ENCODE measurements at places on chromosomes 5 and 9.

DNA sequence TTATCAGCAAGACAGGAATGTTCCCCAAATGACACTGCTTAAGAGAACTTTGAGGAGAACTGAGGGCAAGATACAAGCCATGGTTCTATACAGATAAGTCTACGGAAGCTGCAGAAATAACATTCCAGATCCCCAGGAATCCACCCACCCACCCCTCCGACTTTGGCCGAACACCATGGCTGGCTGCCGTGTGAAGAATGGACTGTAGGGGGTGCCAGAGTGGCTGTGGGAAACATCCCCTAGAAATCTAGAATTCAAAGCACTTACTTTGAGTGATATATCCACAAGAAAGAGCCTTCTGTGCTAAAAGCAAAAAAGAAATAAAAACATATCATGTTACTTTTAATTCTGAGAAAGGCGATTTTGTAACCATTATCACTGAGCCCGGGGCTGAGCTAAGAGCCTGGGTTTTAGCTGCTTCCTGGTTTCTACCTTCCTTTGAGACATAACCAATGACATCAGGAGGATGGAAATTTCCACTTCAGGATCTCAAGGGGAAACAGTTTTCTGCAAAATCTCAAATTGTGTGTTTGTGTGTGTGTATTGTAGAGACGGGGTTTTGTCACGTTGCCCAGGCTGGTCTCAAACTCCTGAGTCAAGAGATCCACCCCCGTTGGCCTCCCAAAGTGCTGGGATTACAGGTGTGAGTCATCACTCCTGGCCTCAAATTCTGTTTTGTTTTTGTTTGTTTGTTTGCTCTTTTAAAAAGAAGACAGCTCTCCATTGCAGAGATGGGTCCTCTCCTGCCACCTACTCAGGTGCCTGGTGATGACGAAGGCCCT lies 36.4 kb downstream of the GGTA1 start:
- no peak for DNase-seq

GRCh38 chr5:135737701-135738563 lies 96.5 kb upstream of the SLC25A48 start:
- DNase-seq, result no peak

GRCh38 chr5:6338871-6339270 lies 39.5 kb downstream of the MED10 start:
- no peak for DNase-seq

DNA sequence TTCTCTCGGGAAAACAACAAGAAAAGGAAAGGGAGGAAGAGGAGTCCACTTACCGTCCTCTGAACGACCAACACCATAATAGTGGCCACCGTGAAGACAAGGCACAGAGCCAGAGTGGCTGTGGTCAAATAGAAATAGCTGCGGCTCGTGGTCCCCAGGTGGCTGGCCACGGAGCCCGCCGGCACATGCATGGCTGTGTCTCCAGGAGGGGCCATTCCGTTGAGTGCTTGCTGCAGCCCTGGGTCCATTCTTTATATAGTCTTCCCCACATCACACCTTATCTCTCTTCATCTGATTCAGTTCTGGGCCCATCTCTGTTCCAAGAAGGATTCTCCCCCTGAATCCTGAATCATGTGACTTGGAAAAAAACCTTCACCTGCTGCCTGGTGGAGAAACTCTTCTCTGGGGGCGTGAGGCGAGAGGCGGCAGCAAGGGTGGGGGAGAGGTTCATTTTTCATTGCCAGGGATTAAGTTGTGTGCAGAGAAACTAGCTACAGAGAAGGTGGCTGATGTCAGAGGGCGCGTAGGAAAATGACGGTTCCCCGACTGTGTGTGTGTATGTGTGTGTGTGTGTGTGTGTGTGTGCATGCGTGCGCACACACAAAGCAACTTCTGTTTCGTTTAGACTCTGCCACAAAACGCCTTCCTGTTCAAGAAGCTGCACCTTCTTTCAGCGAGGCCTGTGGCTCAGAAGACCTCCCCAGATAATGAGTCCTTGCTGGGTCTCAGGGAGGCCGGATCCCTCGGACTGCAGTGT lies at the start of gene TNFSF8:
Gene TNFSF8 (minus strand): TSS at position 536 of the 757 bp plus-strand sequence. CDS start 288 bp downstream, at position 248.
- no peak for DNase-seq

- DNase-seq, result no peak
Observed at GRCh38 chr5:169242175-169242848, 58.6 kb downstream of the SLIT3 start.

DNA sequence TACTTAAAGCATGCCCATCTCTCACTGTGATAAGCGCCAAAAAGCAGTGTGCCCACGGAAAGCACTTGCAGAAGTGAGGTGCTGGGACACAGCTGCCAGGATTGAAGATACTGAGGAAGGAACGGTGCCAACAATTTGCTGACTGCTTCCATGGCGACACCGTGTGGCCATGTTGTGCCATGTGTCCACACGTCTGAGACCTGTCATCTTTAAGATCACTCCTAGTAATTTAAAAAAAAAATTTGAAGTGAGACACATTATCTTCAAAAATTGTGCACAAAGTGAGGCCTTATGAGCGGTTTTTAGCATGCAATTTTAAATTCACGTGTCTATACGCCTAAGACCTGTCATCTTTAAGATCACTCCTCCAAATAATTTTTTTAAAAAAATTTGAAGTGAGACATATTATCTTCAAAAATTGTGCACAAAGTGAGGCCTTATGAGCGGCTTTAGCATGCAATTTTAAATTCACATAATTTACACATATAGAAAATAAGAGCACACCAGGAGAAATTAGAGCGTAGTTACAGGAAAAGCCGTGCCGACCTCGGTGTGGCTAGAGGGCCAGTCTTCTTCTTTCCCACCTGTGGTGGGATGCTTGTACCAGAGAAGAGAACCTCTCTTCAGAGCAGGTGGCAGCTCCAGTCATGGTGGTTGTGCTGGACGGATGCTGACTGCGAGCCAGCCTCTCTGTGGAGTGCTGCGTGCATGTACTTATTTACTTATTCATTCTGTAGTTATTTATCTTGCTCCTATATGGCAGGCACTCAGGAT lies 21.4 kb upstream of the FLT4 start:
- no peak for DNase-seq

DNA sequence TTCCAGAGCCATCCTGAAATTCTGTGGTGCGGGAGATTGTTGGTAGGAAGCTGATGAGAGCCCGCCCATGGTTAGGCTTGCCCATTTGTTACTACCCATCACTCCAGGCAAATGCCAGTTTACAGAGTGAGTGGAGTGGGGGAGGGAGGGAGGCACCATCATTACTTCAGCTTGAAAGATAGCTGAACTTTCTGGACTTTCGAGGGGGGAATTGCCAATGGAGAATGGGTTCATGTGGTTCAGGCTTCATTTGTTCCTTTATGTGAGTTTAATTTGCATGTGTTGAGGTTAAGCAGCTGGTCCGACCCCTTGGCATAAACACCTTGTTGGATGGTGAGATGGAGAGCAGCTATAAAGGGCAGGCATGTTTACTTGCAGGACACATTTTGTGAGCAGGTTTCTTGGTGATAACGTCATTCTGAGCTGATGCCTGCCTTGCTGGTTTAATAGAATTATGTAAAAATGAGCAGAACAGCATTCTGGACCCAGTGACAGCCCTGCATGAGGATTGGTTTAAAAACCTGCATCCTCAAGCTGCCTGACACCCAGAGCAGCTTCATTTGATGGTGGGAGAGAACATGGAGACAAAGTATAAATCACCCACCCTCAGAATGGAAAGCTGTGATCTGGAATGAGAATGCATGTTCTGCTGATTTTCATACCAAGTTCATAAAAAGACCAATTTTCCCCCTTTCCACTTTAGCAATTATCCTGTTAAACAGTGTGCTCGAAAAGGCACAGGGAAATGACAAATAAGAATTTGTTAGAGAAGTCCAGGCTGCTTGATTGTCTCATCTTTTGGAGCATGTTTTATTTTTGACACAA lies 106.3 kb downstream of the TRIO start:
- DNase-seq, result no peak

DNA sequence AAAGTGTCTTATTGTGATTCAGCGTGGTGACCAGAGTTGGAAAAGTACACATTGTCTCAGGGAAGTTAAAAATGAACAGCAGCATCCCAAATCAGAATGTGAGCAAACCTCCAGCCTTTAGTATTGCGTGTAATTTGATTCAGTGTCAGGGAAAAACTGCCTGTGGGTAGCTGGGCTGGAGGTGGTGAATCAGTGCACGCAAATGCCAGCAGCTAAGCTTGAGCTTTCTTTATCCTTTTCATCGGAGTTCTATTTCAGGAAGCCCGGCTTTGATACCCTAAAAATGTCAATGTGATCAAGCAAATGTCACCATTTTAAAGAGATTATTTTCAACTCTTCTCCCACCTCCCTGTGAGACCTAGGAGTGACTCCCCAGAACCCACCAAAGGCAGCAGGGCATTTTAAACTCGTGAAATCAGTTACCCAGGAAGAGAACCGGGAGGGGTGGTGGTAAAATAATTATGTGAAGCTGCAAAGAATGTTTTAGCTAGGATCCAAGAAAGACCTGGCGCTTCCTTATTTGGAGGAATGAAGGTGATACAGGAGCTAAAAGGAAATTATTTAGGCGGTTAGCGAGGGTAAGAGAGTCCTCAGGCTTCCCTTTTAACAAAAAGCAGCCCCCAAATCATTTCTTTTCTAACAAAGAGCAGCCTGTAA lies 25.7 kb upstream of the C5orf47 start:
- DNase-seq, result no peak

DNA sequence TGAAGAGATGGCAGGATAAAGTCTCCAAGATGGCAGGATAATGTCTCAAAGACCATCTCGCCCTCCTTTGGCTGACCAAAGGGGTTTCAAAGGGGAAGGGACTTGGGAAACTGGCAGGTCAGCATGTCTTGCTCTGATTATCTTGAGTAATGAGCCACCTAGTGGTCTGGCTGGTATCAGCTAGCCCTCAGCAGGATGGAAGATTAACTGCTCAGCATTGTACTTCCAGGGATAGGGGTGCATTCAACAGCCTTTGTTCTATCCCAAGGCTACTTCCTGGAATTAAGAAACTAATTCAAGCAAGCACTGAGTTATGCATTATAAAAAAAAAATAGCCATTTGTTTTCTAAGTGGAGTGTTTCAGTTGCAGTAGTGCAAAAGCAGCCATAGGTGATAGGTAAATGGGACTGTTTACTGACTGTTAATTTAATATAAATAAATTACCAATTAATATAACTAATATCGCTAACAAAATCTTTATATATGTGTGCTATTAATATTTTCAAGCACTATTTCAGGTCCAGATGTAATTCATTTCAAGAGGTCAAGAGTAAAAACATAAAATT lies 555.5 kb downstream of the CDH9 start:
- DNase-seq, result peak; percentile 54

DNA sequence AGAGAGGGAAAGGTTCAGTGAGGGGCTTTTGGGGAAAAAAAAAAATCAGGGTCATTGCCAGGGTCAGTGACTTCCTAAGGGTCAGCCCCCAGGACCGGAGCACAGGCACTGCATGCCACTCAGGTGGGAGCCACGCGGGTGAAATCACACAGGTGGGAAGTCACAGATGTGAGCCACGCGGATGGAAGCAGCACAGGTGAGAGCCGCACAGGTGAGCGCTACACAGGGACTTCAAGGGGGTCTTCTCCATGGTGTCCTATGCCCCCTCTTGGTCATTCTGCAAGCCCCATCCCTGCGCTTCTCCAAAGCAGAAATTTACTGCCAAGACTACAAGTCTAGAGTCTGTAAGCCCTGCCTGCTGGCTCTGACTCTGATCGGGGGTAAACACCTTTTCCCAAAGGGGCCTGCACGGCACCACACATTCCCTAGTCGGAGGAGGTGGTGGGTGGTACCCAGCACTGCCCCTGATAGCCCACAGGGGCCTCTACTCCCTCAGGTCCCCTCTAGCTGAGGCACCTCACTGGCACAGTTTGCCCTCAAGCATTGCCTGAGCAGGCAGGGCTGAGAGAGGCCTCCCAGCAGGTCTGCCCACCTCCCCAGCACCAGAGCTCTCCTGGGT lies 18.3 kb upstream of the OBP2B start:
- DNase-seq, result no peak

DNA sequence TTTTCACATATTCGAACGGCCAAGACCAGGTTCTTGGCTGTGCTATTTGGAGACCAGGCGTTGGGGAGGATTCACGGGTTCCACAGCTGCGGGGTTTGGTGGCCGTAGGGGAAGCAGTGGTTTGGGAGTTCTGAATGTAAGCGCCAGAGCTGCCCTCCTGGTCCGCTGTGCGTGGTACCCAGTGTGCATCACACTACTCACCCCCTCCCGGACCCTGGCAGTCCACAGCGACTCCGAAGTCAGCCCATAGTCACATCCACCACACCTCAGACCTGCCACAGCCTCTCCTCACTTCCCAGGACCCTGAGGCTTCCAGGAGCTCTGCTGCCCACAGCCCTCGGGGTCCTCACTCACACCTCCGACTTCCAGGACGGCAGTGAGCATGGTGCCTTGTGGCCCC lies 26.8 kb downstream of the AMBP start:
- no peak for DNase-seq

Measured in NCI-H446 treated with DMSO at 0.1 percent for 48 hours (cell line).